ENCODE measurements at places on chromosomes 11 and 22.
A peak's percentile ranks its signal among the peaks of the same experiment; 100 is the strongest.

DNA sequence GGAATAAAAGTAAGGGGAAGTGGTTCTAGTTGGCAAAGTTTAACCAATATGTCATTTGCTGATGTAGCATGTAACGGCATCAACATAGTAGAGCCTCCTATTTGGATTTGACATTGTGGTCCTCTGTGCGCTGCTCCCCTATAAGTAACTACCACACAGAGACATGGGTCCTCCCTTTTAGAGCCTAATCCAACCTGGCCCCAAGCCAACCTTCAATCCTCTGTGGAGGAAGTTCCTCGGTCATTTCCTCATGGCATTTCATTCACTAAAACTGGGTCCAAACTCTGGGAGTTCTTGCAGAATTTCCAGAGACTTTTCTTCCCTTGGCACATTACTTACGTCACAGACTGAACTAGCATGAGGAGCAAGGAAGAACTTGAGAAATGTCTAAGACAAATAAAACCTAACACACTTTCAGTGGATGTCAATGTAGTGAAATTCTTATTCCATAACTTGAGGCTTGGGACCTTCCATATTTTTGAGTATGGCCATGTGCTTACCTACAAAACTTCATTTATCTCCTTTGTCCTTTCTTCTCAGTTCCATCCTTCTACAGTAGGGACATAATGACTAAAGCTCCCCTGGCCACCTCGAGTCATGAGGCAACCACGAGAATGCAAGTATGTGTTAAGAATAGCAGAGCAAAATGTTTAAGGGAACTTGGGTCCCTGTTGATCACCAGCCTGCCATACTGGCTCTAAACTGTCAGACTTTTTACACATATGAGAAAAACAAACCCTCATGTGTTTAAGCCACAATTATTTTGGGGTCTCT is 34.7 kb downstream of the MMP20 start:
- no peak for DNase-seq

- no peak for DNase-seq
These were observed 40.9 kb upstream of the AMPD3 start for GRCh38 chr11:10414181-10414580.

DNA sequence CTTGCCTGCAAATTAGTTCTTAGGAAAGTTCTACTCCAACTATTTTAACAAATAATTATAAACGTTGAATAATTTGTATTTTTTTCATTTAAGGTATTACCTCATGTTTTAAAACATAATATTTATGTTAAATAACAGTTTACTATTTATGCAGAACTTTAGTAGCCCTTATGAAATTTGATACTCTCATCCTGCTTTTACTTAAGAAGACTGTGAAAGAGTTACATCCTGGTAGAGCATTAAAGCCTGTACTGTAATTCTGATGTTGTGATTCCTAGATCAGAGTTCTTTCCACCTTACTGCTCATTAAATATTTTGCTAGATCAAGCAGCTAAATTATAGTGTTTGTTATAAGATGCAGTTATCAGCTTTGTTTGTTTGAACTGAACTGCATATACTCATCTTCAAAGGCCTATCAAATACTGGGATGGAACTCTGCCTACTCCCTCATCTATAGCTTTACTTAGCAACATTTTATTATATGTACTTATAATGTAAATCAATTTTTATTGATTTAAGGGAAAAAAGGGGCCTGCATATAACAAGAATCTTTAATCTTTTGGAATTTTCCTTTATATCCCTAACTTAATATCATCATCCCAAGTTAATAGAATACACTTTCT is 304.2 kb downstream of the DYNC2H1 start:
- no peak for DNase-seq

- DNase-seq, result peak; percentile 91
These were observed 11.7 kb upstream of the SORL1-AS1 start for GRCh38 chr11:121464352-121464946.

GRCh38 chr11:91489989-91490388 is 734.6 kb upstream of the FAT3 start:
- no peak for DNase-seq

DNA sequence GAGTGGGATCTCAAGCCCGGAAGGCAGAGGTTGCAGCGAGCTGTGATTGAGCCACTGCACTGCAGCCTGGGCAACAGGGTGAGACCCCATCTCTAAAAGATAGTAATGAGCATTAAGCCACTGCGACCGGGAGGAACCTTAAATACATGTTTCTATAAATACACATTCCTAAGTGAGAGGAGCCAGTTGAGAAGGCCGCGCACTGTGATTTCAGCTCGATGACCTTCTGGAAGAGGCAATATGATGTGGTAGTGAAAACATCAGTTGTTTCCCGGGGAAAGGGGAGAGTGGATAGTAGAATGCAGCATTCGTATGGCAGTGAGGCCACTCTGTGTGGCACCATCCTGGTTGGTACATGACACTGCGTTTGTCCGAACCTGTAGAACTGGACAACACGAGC is 18.0 kb downstream of the PTDSS2 start:
- no peak for DNase-seq

GRCh38 chr11:123273616-123274015 is 78.6 kb upstream of the CLMP start:
- DNase-seq, result no peak

- DNase-seq, result no peak
These were observed 6.7 kb upstream of the ANAPC15 start for GRCh38 chr11:72119198-72119597.

- peak; percentile 68 for DNase-seq
These were observed at the start of gene SLC35F2 for GRCh38 chr11:107858217-107859070. TSS of gene SLC35F2 (minus strand) at chr11:107858787. CDS start at chr11:107858767, 20 bp downstream.

- DNase-seq, result no peak
These were observed 22.5 kb upstream of the OAF start for GRCh38 chr11:120188371-120188770.

- no peak for DNase-seq
These were observed 16.8 kb downstream of the PIWIL4 start for GRCh38 chr11:94583866-94584500.

GRCh38 chr11:111982019-111982464 is 43.2 kb upstream of the DLAT start:
- DNase-seq, result peak; percentile 59

GRCh38 chr11:45543081-45543480 is 122.3 kb downstream of the CHST1 start:
- DNase-seq, result no peak

GRCh38 chr11:43694477-43694876 is 13.9 kb downstream of the HSD17B12 start:
- DNase-seq, result no peak

DNA sequence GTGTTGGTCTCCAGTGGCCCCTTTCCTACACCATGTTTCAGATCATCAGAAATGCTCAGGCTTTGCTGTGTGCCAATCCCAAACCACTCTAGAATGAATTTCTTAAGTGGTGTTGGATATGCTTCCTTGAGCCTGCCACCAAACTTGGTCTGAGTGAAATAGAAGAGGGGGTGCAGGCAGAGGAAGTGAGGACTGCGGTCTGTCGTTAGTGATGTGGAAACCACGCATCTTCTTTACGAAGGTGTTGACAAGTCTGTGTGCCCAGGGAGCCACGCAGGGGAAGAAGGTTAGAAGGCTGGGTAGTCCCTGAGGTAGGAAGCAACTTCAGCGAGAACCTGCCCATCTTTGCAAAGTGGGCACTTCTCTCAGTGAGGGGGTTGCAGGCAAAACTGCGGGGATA is 187.4 kb upstream of the NAV2 start:
- no peak for DNase-seq

GRCh38 chr11:13781153-13781552 is 112.7 kb downstream of the FAR1 start:
- DNase-seq, result no peak

GRCh38 chr22:45709060-45709739 is 37.6 kb downstream of the ATXN10 start:
- no peak for DNase-seq

DNA sequence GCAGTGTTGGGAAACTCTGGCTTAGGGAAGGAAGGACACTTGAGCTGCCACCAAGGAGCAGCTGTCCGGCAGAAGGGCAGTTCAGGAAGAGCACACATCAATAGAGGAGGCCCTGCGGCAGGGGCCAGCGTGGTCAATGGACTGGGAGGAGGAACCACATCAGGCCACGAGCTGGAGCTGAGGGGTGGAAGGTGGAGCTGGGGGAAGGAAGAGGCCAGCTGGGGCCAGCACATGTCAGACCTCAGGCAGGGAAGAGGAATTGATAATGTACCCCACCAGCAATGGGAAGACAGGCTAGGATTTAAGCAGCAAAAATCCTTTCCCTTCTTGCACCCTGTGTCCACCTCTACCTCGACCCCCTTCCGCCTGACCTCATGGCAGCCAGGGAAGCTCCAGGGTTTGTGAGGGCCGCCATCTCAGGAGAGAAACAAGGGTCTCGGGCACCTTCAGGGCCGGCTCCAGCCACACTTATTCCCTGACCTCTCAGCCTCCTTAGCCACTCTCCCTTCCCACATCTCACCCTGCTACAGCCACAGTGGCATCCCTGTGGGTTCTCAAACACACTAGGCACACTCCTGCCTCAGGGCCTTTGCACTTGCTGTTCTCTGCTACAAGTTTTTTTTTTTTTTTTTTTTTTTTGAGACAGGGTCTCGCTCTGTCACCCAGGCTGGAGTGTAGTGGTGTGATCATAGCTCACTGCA is 157.8 kb upstream of the GRK3 start:
- DNase-seq, result no peak

GRCh38 chr11:108197351-108197750 is 25.1 kb downstream of the NPAT start:
- no peak for DNase-seq

- no peak for DNase-seq
These were observed 136.2 kb downstream of the OSBP2 start for GRCh38 chr22:30830907-30831306.

- no peak for DNase-seq
These were observed 14.8 kb downstream of the B3GNT6 start for GRCh38 chr11:77049026-77049425.

DNA sequence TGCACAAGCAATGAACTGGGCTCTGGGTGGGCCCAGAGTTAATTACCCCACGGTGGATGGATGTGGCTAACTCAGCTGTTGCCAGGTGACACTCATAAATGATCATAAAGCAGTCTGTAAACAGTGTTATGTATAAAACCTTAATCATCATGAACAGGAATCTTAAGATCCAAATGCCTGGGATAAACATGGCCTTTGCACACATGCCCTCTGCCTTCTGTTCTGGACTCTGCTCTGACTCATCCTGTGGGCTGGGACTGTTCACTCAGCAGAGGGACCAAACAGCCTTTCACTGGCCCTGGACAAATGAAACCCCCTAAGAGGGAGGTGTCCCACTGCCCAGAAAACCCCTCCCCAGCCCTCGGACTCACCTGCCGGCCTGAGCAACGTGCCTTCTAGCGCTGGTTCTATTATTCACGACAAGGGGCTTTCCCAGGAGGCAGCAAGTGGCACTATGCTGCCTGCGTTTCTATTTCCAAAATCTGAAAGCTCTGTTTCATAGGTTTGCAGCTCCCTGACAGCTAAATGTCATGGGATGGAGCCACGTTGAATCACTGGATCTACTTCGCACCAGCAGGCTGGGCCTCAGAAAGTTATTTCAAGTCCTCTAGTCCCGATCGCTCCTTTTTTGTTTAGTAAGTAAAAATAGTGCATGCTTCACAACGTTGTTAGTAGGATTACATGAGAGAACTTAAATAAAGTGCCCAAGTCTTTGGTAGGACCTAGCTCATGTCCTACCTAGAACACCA is 53.0 kb downstream of the LARGE1 start:
- DNase-seq, result no peak

DNA sequence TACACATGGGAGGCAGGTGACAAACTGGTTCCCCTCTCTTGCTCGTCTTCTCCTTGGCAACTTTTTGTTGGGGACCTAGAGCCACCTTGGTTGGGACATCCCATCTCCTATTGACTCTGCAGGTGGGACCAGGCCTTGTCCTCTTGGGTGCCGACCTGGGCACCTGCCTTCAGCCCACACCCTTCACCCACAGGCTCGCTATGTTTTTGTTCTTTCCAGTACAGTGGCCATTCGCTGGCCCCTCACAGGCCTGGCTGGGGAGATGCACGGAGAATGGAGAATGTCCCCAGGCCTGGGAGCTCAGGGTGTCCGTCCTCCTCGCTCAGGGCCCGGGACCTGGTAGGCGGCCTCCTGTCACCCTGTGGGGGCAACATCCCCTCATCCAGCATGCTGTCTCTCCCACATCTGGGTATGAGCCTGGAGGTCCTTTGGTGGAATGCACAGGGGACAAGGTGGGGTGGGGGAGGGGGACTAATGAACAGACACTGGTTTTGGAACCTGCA is 14.9 kb upstream of the OMP start:
- DNase-seq, result no peak

- DNase-seq, result no peak
These were observed 876.9 kb upstream of the RAG2 start for GRCh38 chr11:37474889-37475288.

- DNase-seq, result no peak
These were observed 5.2 kb downstream of the DGAT2 start for GRCh38 chr11:75773595-75774353.

GRCh38 chr11:35619116-35619854 is 1.0 kb downstream of the FJX1 start:
- no peak for DNase-seq

DNA sequence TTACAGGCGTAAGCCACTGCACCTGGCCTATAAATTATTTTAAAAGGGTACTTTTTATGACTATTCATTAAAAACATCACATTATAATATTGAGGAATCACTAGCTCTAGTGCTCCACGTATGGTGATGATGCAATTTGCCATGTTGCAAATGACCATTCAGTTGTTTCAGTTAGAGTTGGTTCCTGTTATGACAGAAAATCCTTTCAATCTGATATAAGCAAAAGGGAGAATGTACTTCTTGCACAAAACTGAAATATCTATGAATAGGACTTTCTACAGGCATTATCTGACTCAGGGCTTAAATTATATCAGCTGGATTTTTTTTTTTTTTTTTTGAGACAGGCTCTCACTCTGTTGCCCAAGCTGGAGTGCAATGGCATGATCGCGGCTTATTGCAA is 45.6 kb upstream of the RRM1 start:
- no peak for DNase-seq

- no peak for DNase-seq
These were observed 9.4 kb downstream of the TRIM6 start for GRCh38 chr11:5605849-5606248.

- DNase-seq, result no peak
These were observed 106.5 kb downstream of the ALX4 start for GRCh38 chr11:44203270-44204043.

DNA sequence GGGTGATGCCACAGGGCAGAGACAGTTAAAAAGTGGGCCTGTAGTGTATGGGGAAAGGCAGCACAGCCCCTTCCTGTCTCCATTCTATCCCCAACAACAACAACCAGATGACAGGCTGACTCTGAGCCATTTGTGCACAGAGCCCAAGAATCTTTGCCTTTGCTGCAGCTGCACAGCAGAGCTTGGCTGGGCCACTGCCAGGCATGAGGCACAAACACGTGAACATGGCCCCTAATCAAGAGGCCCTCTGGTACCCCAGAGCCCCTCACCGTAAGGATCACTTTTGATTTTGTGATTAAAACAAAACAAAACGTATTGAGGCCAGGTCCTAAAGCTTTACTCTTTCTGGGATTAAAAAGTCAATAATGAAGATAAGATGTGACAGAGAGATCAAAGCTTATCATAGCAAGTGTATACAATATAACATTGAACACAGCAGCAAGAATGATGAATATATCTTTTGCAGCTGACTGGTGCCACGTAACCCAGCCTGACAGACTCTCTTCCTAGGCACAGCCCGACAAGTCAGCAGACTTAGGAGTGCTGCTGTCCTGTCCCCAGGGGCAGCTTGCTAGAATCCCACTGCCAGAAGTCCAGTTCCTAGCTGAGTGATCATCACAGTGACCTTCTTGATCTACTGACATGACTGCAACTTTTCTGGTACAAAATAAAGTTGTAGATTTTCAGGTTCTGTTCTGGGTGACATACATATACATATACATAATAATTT is 117.8 kb downstream of the SERGEF start:
- DNase-seq, result no peak

- DNase-seq, result no peak
These were observed 3.0 kb upstream of the ANKK1 start for GRCh38 chr11:113384551-113384950.

All from CD4-positive, alpha-beta T cell treated with Interleukin-2 at 100 ng/mL for 4 hours (primary cell).